DMS153 (cell line): ENCODE measurements at places on chromosomes 12 and 14.

DNA sequence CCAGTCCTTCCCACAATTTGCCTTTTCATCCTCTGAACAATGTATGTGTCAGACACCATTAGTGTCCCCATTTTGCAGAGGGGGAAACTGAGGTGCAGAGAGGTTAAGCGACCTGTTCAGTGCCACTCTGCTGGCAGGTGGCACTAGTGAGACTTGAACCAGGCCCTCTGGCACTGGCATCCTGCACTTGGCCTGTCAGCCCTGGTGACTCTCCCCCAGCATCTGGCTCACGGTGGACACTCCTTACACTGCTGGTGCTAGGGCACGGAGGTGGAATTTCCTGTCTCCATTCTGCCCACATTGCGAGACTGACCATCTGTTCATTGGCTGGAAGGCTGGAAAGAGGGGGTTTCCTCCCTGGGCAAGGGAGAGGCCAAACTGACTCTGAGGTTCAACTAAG, 48.7 kb downstream of the CCNK start:
- no peak for DNase-seq

DNA sequence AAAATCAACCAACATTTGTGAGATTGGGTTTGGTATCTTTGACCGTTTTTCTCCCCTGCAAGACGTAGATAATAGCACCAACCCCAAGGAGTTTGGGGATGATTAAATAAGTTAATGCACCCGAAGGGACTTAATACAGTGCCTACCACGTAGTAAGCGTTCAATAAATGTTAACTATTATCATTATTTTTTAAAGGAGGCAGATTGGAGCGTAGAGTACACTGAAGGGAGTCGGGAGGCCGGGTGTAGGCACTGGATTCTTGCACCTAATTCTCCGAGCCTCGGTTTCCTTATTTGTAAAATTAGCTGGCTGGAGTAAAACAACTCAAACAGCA, 367 bp upstream of the FRS2 start:
- DNase-seq = no peak

DNA sequence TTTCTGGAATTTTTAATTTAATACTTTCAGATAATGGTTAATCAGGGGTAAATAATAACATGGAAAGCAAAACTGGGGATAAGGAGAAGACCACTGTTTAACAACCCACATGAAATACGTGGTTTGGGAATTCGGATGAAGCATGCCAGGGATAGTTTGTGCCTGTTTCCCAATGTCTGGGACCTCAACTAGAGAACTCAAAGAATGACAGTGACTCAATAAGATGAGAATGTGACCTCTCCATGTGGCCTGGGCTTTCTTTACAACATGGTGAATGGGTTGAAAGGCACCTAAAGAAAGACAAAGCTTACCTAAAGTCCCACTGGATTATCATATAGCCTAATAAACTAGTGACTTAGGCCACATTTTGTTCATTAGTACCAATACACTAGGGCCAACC, 460.3 kb upstream of the LRFN5 start:
- no peak for DNase-seq

DNA sequence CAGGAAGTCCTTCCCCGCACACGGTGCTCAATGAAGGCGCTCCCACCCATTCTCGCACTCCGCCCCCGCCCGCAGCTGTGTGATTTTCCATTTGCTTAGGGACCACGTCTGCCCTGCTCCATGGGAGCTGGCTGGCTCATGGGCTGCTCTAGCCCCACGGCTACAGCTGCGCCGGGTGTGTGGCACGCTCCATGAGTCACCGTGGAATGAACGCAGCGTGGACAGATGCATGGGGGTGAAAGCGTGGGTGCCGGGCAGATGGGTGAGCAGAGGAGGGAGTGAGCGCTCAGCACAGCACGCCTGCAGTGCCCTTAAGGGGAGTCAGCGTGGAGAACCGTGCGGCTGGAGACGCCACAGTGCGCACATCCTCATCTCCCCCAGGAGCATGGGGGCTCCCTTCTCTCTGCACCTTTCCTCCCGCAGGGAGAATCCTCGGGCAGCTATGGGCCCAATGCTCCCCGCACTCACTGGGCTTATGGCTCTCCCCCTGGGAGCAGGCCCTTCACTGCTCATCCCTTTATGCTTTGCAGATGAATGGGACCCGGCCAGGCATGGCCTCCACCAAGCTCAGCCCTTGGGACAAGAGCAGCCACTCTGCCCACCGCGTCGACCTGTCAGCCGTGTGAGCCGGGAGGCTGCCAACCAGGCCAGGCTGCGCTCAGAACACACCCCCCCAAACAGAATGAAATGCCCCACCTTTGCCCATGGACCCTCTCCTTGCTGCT, 185.1 kb downstream of the ADGRD1 start:
- no peak for DNase-seq

DNA sequence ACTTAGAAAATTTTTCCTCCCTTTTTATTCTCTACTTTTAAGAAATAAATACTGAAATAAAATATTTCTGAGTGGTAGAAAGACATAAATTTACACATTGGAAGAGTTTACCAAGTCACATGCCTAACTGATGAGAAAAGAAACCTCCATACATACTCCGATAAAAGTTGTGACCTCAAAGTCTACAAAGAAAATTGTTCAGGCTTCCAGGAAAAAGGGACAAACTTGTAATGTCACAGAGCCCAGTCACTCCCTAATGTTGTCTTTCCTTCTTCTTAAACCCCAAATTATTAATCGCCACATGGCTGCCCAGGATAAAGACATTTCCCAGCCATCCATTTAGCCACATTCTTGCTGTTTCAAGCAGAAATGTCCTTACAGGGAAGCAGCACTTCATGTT, 455.3 kb downstream of the MDGA2 start:
- DNase-seq = no peak

DNA sequence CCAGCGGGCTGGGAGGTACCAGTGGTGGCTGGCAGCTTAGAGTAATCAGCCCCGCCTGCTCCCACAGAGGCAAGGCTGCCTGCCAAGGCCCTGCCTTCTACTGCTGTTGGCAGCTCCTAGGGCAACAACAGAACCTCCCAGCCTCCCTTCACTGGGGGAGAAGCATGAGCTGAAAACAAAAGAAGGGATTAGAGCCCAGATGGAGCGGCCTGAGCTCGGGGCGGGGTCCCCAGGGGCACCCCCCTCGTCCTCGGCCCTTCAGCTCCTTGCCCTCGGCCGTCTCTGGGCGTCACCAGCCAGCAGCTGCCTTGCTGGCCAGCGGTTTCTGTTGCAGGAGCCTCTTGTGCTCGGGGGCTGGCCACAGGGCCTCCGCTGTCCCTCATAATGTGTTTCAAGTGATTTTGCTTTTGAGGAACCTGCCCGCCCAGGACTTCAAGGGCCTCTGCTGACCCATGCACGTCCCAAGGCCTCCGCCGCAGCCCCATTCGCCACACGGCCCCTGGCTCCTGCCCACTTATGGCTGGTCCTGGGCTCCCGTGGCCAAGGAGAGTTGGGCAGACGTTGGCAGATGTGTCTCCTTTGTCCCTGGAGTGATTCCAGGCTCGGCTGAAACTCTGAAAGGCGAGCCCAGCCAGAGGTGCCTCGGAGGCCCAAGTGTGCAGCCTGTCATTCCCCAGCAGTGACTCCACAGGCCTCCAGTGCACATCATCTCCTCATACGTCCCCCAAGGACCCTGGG, 49.7 kb downstream of the PSMA6 start:
- DNase-seq = peak; percentile 88

DNA sequence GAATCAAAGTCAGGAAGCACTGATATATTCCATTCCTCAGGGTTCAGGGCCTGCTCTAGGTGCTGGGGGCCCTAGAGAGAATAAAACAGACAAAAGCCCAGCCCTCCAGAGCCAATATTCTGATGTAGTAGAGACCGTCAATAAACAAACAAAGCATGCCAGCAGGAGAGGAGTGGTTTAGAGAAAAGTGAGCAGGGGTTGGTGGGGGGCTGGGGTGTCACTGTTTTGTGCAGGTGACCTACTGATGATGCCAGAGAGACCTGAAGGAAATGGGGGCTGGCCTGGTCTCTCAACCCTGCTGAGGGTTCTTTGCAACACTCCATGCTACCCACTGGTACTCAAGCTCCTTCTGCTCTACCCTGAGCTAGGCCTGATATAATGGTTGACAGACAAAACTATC, 26.5 kb downstream of the IL26 start:
- DNase-seq = no peak

DNA sequence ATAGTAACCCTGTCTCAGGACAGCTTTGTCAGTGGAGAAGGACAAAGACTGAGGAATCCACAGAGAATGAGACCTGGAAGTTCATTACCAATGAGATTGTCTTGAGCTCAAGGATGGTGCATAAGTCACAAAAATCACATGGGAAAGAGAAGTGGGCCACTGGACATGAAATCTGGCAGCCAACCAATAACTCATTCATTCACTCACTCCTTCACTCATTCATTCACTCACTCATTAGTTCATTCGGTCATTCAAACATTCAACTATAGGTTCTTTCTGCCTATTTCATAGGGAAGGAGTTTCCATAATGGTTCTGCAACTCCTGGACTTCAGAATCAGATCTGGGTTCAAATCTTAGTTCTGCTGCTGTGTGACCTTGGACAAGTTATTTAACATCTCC, 18.2 kb upstream of the WSCD2 start:
- no peak for DNase-seq

DNA sequence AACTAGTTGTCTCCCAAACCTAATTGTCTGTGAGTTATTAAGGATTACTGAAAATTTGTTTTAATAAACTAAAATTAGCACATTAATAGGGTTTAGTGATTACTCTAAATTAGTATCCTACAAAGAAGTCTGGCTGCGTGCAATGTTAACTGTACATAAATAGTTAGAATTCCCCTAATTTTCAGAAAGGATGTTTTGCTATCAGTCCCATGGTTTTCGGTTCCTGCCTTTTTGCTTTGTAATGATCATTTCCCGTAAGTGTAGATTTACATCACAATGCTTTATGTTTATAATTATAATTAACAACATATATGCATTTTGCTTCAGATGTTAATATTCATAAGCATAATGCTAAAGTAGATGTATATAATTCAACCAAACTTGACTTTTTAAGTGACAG, 19.8 kb upstream of the LYZ start:
- no peak for DNase-seq

DNA sequence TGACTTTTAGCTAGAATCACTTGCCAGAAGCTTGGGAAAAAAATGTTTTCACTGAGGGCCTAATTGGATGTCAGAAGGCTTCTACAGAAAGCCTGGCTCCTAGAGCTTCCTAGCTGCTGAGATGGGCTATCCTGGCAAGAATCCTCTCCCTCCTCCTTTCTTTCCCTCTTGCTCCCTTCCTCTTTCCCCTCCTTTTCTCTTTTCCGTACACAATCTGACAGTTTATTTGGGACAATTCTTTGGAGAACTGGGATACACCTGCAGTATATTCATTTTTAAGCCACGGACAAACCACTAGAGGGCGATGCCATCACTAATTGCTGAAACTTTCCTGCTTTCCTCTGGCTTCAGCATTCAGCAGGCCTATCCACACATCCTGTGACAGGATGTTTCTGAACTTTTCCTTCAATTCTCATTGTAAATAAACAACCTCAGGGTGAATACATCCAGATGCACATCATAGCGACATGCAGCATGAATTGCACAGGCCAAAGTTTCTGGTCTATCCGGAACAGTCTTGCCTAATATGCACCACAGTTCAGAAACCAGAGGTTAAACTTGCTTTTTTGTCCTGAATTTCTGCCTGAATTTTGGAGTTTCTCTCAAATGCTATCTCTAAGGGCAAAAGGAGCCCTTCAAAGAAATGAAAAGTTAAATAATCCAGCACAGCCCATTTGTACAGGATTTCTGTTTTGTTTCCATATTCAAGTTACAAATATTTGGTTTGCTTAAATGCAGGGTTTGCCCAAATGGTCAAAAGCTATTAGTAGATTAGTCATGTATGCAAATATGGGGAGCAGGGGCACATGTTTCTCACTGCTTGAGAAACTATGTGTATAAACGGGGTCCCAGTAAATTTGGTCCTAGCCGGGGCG, 142.8 kb downstream of the PAWR start:
- no peak for DNase-seq

GRCh38 chr12:62631471-62632410, 165.1 kb downstream of the MON2 start:
- peak; percentile 43 for DNase-seq

DNA sequence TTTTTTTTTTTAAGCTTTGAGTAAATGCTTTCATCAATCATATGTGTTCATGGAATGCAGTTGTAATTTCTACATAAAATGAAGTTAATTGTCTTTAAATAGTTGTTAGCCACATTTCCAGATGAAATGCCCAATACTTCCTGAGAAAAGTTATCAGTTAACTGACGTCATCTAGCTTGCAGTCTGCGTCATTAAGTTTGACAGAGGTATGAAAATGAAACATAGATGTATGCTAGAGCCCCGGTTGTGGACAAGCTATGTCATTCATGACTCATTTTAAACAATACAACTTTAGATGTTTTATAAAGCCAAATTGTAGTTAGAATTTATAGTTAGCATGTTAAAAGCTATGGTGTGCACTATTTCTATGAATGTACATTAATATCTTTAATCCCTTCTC, 90.7 kb downstream of the PLEKHA5 start:
- no peak for DNase-seq

GRCh38 chr14:84209031-84209430, 1320.9 kb upstream of the FLRT2 start:
- DNase-seq = no peak

- DNase-seq = no peak
These were observed 10.2 kb downstream of the VASH1 start for GRCh38 chr14:76771437-76771980.

DNA sequence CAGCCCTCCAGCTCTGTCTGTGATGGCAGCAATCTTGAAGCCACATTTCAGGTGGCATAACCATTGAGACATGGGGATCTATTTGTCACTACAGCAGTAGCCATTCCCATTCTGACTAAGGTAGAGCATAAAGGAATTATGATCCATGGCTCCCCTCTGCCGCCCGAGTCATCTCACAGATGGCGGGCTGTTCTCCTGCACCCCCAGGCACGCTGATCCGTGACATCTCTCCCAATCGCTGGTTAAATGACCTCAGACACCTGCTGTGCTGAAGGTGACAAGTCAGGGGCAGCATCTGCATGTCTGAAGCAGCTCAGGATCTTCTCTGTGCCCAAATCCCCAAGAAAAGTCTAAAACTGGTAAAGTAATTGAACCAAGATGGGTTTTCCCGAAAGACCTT, 124.3 kb downstream of the ZFP36L1 start:
- no peak for DNase-seq

GRCh38 chr12:111330800-111331752, 37.8 kb downstream of the PHETA1 start:
- peak; percentile 19 for DNase-seq

DNA sequence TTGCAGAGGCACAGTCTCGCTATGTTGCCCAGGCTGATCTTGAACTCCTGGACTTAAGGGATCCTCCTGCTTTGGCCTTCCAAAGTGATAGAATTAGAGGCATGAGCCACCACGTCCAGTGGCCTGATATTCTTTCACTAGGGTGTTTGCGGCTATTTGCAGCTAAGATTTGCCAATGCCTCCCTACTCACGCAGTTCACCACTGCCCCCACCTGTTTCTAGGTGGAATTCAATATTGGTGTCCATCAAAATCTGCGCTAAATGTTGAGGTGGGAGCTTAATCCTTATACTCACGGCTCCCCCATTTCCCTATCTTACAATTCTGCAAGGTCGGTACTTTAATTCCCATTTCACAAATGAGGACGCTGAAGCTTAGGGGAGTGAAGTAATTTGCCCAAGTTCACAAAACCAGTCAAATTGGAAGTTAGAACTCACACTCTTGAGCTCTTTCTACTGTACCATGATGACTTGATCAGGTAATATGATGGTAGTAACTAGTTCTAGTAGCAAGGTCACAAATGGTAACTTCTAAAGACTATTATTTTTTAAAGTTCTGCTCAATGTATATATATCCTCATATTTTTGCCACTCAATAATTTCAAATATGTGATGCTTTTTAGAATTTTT, 22.1 kb upstream of the LRRC9 start:
- DNase-seq = peak; percentile 0

GRCh38 chr12:52710730-52711129, 7.4 kb upstream of the KRT77 start:
- no peak for DNase-seq

GRCh38 chr14:74518221-74518620, 24.7 kb downstream of the ISCA2 start:
- DNase-seq = peak; percentile 17
